ENCODE measurements at places on chromosomes 3 and 15.

DNA sequence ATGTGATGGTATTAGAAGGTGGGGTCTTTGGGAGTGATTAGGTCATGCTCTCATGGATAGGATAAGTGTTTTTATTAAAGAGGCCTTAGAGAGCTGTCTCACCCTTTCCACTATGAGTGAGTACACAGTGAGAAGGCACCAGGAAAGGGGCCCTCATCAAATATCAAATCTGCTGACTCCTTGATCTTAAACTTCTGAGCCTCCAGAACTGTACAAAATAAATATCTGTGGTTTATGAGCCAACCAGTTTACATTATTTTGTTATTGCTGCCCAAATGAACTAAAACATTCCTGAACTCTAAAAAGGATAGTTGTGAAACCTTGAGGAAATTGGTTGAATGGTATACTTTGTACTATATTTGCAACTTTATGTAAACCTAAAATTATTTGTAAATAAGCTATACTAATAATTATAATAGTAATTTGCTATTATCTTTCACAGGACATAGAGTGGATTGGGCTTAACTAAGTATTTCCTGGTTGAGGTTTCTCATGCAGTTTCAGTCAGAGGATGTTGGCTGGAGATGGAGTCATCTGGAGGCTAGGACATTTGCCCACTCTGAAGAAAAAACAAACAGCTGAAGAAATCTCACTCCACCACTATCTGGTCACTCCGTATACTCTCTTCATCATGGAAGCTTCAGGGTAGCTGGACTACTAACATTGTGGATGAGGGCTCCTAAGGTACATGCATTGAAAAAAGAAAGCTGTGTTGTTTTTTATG, 1068.6 kb upstream of the CADM2 start:
- DNase-seq = no peak

GRCh38 chr15:92960996-92961681, 61.0 kb downstream of the CHD2 start:
- DNase-seq = no peak

- DNase-seq = no peak
These were observed 506 bp downstream of the RAD51 start for GRCh38 chr15:40695469-40695890.

DNA sequence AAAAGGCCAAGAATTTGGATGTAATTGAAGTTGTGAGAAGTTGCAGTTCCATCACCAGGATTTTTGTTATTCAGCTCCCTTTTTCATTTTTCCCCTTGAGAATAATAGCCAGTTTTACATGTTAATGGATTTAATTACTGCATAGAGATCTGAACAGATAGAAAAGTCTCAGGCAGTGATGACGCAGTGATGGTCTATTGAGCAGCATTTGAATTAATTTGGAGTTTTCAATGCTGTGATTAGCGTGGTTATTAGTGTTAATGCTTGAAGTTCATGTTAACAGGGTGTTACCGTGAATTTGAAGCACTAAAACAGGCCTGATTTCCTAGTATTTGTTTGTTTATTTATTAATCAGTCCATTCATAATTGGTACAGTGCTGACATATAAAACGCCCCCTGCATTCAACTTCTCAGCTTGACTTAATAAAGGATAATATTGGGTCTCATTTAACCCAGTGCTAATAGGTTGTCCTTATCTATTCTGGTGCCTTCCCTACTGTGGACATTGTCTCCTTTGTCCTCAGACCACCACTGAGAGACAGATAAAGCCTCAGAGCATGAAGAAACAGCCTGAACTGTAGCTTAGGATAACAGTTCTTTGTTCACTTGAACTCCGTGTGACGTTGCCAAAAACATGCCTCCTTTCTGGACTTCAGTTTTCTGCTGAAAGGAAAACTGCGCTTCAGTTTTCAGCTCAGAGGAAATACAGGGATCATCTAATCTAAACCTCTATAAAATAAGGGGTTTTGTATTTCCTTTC, 82.4 kb downstream of the RTP4 start:
- DNase-seq = no peak

- DNase-seq = no peak
These were observed 284.6 kb upstream of the RARB start for GRCh38 chr3:25143356-25144025.

DNA sequence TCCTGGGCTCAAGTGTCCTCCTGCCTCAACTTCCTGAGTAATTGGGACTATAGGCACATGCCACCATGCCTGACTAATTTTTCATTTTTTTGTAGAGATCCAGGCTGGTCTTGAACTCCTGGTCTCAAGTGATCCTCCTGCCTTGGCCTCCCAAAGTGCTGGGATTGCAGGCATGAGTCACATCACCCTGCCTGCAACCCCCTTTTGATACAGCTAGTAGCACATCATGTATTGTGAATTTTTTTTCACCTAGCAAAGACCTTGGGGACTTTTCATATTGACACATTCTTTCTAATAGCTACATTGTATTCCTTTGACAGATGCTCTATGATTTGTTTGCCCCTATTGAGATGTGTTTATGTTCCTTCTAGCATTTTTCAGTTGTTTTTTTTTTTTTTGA, 14.2 kb downstream of the IRAK2 start:
- no peak for DNase-seq

DNA sequence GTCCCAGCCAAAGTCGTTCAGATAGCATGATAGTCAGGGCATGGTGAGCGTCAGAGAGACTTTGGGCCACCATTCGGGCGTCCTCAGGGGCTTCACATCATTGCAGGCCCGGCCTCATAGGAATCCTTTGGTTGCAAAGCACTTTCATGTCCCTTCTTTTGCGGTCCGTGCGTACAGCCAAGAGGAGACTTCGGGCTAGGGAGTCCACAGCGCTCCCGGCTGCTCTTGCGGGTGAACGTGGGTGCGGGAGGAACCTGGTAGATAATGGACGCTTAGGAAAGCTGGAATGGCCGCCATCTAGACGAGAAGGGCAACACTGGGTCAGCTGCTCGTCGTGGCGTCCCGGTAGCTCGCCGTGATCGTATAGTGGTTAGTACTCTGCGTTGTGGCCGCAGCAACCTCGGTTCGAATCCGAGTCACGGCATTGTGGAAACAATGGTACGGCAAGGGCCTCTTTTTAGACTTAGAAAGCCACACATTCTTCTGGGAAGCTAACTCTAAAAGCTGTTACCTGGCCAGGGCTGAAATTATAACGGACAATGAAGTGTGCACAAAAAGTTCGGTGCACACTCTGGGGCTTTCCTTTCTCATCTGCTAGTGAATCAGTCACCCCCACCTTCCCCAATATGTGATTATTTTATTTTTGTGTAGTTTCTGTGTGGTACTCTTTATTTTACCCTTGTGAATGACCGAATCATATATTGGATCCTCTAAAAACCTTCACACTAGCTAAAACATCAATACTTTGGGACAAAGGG, 13.2 kb upstream of the SHF start:
- DNase-seq = peak; percentile 48

- no peak for DNase-seq
These were observed 18.8 kb upstream of the BCL6 start for GRCh38 chr3:187763850-187764648.

DNA sequence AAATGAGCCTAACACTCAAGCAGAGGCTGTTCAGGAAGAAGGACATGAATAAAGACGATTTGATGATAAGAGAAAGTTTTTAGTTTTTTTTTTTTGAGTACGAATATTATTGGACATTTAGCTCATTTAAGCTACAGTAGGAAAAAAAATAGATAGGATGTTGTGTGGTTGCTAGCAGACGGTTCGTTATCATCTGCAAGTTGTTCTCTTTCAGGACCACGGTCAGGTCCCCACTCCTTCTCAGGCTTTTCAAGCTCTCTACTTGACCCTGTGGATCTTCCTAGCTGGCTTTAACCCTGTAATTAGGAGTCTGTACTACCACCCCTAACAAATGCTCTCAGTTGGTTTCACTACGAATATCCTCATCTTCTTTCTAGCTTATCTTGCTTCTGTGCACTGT, 1.1 kb downstream of the KCNH8 start:
- DNase-seq = no peak

DNA sequence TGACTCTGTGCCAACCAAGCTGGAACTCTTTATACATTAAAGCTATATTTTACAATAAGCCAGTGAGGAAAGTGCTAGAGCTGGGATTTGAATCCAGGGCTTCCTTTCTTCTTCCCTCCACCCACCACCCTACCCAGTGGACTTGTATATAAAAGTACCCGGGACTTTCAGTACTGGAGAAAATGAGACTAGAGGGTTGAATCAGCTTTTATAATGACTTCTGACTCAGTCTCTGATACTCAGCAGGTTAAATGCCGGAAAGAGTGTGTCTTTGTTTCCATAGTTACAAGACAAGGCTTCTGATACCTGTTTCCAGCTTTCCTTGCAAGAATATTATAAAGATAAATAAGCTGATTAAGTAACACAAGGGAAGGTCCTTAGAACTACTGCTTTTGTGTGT, 80.9 kb downstream of the FRMD4B start:
- DNase-seq = no peak

DNA sequence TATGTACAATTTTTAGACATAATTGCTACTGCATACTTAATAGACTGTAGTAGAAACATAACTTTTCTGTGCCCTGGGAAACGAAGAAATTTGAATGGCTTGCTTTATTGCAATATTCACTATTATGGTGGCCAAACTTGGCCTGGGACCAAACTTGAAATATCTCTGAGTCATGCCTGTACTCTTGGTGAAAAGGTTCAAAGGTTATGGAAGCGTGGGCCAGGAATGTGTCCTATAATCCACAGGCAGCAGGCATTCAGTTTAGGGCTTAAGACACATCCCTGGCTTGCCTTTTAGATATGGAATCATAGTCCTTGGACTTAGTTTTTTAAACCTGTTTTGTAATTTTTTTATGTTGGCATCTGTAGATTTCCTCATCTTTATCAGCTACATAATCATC, 124.3 kb downstream of the LRIG1 start:
- DNase-seq = no peak

DNA sequence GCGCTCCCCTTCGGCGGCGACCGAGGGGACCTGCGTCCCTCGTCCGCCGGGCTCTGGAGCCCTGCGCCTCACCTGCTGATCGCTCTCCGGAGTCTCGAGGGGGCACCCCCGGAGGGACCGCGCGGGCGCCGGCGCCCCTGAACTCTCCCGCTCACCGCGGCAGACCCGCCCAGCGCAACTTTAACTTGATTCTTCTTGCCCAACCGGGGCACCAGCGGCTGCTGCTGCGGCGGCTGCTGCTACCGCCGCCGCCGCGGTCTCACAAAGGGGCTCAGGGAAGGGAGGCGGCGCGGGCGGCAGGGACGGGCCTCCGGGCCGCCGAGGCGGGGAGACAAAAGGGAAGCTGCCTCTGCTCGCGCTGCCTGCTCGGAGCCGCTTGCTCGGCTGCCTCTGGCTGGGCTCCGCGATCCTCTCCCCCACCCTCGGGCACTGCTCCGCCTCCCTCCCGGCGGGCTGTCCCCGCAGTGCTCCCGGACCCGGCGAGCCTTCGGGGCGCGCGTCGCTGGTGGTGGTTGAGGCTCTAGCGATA, at the start of gene PPM1L:
PPM1L (plus strand) TSS at position 456 of the 529 bp plus-strand sequence.
- DNase-seq = peak; percentile 23

GRCh38 chr3:162525066-162525742, 1028.6 kb downstream of the OTOL1 start:
- no peak for DNase-seq

DNA sequence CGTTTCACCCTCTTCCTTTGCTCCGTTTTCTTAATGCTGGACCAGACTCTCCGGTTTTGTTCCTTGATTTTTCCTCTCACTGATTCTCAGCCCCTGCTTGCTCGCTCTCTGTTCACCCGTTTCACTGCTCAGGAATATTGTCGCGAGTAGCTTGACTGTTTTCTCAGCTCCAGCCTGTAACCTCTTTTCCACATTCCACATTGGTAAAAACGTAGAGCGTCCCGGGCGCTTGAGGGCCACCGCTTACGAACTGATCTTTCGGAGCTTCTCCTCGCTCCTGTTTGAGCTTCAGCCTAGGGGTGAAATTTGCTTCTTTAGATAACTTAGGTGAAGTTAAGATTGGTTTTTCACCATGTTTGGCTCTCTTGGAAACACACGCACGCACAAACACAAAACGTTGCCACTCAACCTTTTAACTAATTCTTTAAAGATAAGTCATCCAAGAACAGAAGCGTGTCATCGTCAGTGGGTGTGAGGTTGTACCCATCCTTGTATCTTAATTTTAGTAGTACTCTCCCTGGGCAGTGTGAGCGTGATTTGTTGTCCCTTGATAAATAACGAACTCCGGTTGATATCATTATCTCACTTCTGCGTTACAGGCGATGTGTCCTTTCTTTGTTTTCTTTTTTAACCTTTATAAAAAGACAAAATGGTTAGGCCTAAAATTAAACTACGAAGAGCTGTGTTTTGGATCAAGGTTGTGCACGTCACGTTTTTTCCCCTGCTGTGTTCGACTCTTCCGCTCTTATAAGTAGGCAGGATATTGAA, 1.0 kb downstream of the PAK2 start:
- no peak for DNase-seq

DNA sequence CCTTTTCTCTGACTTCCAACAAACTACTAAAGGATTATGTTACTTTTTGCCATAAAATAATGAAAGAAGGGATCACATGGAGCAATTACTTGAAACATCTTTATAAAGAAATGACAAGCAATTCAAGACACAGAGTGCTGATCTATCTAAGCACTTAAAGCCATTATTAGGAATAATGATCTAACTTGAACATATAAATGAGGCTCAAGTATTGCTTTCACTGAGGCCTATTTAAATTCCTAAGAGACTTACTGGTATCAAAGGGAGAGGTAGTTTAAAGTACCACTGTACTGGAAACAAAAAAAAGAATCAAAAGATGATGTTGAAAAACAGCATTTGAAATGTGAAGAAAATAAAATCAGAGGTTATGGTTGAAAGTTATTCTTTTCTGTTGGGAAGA, 375.5 kb downstream of the PLCL2 start:
- no peak for DNase-seq

GRCh38 chr15:78139578-78139977, 8.3 kb upstream of the CIB2 start:
- DNase-seq = no peak

GRCh38 chr3:54122324-54123002, at the start of gene CACNA2D3:
Gene CACNA2D3, plus strand, starts transcription at chr3:54122552.
- DNase-seq = no peak

Measured in activated T-helper 1 cell treated with anti-CD3 and anti-CD28 coated beads, Interleukin-2, amount 50 U/mL, for 16 hours (primary cell).